ENCODE measurements at places on chromosomes 1 and 21.

- no peak for DNase-seq
Measured at GRCh38 chr1:8434101-8434500, 116.2 kb downstream of the SLC45A1 start.

GRCh38 chr1:220484135-220484534 lies 43.8 kb upstream of the MARK1 start:
- no peak for DNase-seq

- no peak for DNase-seq
Measured at GRCh38 chr1:184080309-184080708, 28.8 kb downstream of the TSEN15 start.

DNA sequence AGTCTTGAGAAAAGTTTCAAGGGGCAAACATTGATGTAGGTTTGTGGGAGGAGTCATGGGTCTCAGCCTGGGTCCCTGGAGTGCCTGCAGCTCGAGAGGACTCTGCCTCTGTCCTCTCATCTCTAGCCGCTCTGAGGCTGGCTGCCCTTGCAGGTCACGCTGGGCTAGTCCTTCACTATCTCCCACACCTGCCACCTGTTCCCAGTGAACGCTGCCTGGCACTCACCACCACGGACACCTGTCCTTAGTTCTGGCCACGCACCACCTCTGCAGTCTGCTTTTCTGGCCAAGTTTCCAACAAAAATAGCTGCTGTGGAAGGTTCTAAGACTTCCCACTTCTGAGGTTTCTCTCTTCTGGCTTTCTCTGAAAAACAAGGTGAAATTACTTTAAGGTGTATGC lies 52.5 kb downstream of the SH3BGR start:
- no peak for DNase-seq

- no peak for DNase-seq
Measured at GRCh38 chr1:198929111-198929604, 290.3 kb downstream of the PTPRC start.

DNA sequence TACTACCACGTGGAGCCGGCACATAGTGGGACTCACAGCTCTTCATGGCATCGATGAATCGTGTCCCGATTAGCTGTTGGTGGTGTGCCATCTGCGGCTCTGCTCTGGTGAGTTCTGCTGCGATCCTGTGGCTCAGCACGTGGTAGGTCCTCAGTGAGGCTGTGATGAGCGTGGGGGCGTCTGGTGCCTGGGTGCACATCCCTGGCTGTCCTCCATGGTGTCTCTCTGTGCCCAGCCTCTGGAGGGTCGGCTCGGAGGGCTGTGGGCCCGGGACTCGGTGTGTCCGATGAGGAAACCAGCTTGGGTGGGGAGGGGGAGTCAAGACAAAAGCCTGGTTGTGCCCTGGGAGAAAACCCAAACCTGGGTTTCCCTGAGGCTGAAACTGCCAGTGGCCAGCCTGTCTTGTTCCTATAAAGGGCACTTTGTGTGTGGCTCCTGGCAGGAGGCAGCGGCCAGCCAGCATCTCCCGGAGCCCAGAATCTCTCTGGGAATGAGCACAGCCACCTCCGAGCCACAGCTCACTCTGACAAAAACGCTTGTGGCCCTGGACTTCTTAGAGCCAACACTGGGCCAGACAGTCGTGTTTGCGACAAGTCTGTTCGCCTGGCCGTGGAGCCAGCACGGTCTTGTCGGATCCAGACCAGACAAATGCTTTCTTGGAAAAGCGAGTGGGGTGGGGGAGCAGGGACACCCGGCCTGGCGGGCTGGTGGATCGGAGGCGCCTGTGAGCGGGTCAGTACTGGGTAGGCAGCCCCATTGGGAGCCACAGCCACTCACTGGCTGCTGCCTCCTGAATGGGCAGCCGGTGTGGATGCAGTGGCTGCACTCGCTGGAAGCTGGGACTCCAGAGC lies 31.8 kb downstream of the SPSB1 start:
- DNase-seq: no peak

DNA sequence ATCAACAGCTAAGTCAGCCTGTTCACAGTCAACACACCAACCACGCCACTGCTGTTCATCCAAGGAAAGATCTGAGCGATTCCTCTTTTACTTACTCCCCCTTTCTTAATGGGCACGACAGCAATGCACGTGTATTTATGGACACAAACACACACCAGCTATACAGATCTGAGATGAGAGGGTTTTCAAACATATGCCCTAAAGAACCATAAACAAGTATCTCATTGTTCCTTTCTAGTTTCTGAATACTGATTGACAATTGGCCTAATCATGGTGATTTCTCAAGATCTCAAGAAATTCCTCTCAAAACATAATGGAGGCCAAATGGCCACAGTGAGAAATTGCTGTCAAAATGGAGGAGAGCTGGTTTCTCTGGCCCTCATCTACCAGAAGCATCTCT lies 18.0 kb downstream of the TOR3A start:
- no peak for DNase-seq

- DNase-seq: no peak
Measured at GRCh38 chr1:243623841-243624240, 226.2 kb downstream of the AKT3 start.

DNA sequence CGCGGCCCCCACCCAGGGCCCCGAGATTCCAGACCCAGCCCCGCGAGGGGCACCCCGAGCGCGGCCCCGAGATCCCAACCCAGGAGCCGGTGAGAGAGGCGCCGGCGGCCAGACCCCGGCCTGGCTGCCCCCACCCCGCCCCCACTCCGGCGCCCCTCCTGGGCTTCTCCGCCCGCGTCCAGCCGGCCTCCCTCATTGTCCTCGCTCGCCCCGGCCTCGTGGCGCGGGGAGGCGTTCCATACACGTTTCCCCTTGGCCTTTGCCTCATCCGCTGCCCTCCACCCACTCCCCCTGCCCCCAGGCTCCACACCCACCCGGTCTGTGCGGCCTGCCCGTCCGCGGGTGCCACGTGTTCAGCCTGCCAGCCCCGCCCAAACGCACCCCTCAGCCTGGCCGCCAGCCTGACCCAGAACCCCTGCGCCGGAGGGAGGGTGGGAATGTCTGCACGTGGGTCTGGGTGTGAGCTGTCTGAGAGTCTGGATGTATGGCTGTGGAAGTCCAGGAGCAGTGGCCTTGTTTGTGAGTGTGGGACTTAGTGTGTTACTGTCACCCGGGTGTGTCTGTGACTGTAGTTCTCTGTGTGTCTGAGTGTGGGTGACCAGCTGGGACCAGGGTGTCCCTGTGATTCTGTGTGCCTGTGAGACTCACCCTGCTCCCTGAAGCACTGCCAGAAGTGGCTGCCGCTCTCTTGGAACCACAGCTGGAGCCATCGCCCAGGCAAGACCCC lies 681 bp downstream of the B4GALT2 start:
- DNase-seq: peak; percentile 65

- DNase-seq: peak; percentile 71
Measured at GRCh38 chr1:15411593-15412137, 2.0 kb downstream of the EFHD2 start.

DNA sequence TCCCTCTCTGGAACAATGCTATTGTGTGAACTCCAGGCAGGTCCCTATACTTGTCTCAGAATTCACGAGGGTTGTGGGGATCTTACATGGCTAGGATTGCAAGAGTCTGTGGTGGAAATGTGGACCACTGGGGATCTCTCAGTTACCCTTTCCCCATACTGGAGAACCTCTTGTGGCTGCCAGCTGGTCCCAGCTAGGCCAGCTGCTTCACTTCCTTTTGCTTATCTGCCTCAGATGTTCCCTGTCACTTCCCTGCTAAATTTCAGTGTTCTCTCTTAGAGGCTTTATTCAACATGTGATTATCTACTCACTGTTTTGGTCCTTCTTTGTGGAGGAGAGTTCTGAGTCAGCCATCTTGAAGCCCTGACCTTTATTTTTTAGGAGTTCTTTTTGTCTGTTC lies 75.9 kb upstream of the SAMD13 start:
- no peak for DNase-seq

DNA sequence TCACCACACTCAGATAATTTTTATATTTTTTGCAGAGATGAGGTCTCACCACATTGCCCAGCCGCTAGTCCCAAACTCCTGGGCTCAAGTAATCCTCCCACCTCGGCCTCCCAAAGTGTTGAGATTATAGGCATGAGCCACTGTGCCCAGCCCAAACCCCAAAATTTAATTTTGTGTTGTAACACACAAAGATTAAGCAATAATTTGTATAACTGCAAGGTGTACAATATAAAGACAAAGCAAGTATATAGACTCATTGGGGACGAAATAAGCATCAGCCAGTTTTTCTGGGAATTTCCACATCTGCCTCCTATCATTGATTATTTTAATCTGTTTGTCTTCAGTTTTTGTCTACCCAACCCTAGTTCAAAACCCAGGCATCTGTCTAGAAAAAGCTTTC lies 42.7 kb downstream of the ST7L start:
- no peak for DNase-seq

GRCh38 chr1:101002551-101002950 lies 23.0 kb downstream of the DPH5 start:
- peak; percentile 17 for DNase-seq

GRCh38 chr1:214377485-214377884 lies 96.5 kb downstream of the SMYD2 start:
- no peak for DNase-seq

DNA sequence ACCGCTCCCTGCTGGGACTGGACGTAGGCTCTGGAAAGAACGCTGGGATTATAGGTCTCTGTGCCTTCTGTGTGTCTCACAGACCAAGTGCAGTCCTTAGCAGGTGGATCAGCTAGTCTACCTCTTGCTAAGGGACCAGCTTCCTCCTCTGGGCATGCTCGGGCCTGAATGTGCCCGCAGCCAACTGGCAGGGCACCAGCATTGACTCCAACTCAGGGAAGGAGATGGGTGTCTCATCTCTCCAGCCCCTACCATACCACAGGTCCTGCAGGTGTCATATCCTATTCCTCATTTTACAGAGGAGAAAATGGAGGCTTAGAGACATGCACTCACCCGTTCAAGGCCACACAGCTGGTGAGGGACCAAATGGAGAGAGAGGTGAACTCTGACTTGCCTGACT lies 340.2 kb downstream of the PTPRU start:
- no peak for DNase-seq

- DNase-seq: no peak
Measured at GRCh38 chr1:30028283-30028682, 695.1 kb downstream of the MATN1 start.

- no peak for DNase-seq
Measured at GRCh38 chr21:46048926-46049889, 48.7 kb upstream of the COL6A2 start.

DNA sequence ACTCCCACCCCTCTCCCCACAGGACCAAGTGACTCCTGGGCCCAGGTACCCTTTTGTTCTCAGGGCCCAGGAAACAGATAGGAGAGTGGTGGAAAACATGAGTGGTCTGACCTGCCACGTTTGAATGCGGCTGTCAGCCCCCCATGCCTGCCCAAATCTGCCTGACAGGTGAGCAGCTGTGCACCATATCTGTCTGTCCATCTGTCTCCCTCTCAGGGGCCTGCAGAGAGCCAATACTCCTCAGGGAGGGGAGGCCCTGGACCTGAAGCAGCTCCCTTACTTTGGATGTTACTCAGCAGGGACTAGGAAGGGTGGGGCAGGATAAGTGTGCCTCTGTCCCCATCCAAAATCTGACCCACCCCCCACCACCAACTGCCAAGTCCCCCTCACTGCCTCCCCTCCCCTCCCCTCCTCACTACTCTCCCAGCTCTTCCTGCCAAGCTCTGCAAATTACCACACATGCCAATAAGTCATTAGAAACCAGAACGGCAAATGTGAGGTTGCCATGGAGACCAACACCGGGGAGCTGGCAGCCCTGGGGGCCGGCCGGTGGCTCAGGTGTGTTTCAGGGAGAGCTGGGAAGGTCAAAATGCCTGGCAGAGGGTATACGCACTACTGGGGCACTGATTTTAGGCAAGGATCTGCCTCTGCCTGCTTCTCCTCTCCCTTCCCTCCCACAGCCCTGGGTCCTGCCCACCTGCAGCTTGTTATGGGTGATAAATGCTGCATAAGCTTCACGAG lies 11.5 kb downstream of the LRRN2 start:
- no peak for DNase-seq

DNA sequence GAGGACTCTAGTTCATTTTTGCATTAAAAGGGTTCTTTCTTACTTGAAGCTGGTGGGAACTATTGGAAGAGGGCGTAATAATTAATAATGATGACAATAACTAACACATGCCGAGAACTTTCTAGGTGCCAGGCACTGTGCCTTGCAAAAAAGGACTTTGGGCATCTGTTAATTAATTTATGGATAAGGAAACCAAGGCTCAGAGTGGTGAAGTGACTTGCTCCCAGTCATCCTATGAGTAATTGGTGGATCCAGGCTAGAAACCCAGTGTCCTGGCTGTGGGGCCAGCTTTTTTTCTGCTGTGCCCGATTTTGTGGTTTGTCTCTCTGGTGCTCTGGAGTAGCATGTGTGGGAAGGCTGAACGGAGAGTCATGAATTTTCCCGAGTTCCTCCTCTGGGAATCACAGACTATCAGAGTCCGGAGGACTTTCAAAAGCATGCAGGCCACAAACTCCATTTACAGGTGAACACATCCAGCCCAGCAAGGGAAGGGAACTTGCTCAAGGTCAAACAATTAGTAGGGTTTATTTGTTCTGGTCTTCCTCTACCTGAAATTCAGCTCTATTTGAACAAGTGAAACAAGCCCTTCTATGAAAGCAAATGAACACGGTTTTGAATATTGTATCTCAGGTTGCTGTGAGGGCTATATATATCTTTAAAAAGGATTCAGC lies 23.4 kb downstream of the ROR1 start:
- DNase-seq: no peak

DNA sequence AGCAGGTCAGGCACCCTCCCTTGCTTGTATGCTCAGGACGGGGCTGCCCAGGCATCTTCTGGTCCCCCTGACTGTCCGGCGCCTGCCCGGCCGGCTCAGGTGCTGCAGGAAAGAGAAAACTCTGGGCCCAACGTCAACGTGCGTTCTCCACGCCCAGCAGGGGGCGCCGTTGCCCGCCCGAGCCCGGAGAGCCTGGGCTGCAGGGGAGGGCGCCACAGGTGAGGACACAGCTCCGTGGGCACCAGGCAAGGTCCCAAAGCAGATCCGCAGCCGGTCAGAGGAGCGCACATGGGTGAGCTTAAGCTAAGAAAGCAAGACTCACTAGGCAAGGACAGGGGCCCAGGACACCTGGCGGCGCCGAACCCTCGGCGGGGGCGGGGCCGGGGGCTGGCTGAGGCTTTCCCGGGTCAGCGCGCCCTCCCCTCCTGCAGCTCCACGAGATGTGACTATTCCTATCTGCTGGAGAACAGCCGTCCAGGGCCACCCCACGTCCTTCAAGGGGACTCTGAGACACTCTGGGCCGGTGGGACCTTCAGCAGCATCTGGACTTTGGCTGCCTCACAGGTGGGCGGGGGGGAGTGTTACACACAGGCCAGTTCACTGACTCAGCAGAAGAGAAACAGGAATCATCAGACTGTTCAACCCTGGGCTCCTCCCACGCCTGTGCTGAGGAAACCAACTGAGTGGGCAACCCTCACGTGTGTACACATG lies 29.3 kb downstream of the KRTAP10-1 start:
- peak; percentile 65 for DNase-seq

- DNase-seq: no peak
Measured at GRCh38 chr1:30632481-30632880, 90.9 kb downstream of the MATN1 start.

GRCh38 chr1:91556556-91556955 lies 55.9 kb downstream of the CDC7 start:
- peak; percentile 51 for DNase-seq

DNA sequence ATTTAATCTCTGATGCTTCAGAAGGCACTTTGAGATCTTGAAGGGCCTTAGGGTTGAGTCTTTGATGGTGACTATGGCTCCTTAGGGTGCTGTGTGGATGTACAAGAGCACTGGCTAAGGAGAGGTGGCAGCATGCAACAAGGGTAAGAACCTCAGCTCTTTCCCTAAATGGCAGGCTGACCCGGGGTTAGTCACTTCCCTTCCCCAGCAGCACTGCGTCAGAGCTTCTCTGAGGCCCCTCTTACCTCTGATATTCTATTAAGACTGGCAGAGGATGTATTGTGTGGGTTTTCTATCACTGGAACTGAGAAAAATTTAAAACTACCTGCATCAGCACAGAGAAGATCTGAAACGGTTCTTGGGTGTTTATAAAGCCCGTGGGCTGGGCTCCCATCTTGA lies 11.8 kb downstream of the C1orf116 start:
- DNase-seq: no peak
